Motor neuron (in vitro differentiated cells): ENCODE measurements at places on chromosomes 16 and 17. TPM values are rescaled to one million over a fixed set of nuclear protein-coding genes. Genes with fewer than 3 reads are reported as not detected.

GRCh38 chr16:57867000-57867561 lies 64.8 kb upstream of the KIFC3 start:
- peak; percentile 96 for ATAC-seq

Gene CAPN15
- 15.5 and 15.8 TPM in 2 replicates for total RNA-seq

Gene FBXW10
- 0.19 and 0.35 TPM in 2 replicates for total RNA-seq

DNA sequence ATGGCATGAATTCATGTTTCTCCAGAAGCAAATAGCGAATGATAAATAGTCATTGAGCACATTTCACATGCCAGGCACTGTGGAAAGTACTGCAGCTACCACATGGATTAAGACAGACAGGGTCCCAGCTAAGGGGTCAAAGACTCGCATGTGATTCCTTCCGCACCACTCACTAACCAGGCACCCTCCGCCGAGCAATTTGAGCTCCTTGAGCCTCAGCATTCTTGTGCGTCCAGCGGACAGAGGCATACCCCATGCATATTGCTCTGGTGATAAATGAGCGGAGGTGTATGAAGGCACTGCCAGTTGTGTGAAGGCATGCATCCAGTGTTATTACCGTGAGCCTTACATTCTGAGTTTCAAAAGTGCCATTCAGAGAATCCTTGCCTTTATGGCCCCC lies 358.7 kb downstream of the HS3ST4 start:
- no peak for ATAC-seq

DNA sequence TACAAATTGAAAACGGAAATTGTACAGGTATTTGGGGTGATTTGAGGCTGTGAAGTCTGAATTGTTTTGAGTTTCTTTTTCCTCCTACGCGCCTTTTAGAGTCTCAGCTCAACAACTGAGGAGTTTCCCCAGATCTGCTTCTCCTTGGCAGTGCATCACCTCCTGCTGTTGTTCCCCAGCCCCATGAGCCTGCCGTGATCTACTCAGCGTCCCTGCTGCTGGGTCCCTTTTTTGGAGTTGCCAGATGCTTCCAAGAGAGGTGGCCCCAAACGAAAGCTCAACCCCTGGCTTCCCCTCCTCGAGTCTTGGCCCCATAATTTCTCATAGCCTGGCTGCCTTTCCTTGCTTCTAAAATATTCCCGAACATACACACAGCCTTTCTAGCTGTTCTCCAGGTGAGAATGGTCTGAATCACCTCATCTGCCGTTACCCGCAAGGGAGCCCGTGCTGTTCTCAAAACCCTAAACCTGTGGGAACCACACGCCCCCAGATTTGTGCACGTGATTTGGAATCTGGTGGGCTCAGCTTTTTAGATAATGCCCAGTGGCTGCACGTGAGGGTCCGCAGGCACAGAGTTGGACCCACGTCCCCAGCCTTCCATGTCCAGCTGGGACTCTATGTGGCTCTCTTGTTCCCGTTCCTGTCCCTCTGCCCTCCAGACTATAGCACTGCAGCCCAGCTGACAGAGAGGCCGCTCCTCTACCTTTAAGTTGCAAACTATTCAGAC lies 179.1 kb upstream of the CHMP6 start:
- ATAC-seq: no peak

Gene C17orf50
- 0.25 and 0.33 TPM in 2 replicates for total RNA-seq

DNA sequence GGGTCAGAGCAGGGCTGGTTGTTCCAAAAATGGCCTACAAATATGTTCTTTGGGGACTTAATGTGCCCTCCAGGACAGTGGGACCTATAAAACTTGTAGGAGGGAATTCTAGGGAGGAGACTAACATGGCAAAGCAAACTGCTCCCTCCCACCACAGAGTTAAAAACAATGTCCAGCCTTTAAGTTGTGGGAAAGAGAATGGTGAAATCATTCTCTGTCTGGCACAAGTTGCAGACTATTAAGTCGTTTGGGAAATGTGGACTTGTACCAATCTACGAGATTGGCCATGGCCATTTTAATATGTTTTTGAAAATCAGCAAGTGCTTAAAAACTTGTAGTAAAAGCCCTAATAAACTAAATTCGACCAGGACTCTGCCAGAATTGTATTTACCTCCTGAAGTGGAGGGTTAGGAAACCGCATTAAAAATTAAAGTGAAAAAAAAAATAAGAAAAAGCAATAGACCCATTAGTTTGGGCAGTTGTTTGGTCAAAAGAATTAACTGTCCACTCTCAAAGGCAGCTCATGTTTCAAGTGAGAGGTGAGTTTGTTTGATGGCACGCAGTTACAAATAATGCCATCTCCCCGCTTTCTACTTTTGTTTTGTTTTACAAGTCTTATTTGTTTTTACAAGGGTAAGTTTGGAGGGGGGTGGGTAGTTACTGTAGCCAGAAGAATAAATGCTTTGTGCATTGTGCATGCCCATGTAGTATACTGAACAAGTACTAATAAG lies 32.4 kb downstream of the ANKFN1 start:
- ATAC-seq: no peak

- no peak for ATAC-seq
These were observed 38.2 kb upstream of the ICAM2 start for GRCh38 chr17:64058621-64059020.
